ENCODE measurements at places on chromosomes 7 and 10. TPM values are rescaled to one million over a fixed set of nuclear protein-coding genes. Genes with fewer than 3 reads are reported as not detected.

ANXA8 gene
- total RNA-seq = 79.4 TPM

GBX1 gene
- not detected for total RNA-seq

OR13A1 gene
- total RNA-seq = not detected

C10orf143 gene
- total RNA-seq = 0.26 TPM

GRID2IP gene
- 0.26 TPM for total RNA-seq

AGAP9 gene
- 3.7 TPM for total RNA-seq

PNLIPRP3 gene
- total RNA-seq = 53.2 TPM

AASS gene
- total RNA-seq = 12.4 TPM

BLNK gene
- total RNA-seq = 9.2 TPM

GNG11 gene
- 0.38 TPM for total RNA-seq

WAPL gene
- total RNA-seq = 41.9 TPM

MAPK8 gene
- 30.6 TPM for total RNA-seq

DRGX gene
- total RNA-seq = not detected

ABCC2 gene
- total RNA-seq = 0.53 TPM

UTF1 gene
- total RNA-seq = not detected

UCMA gene
- total RNA-seq = not detected

STOX1 gene
- total RNA-seq = not detected

NUTM2B gene
- 0.26 TPM for total RNA-seq

APBB1IP gene
- not detected for total RNA-seq

MAD1L1 gene
- total RNA-seq = 57.4 TPM

CHST12 gene
- total RNA-seq = 0.51 TPM

AOC1 gene
- under 0.01 TPM for total RNA-seq

TEX47 gene
- total RNA-seq = not detected

SLC16A12 gene
- not detected for total RNA-seq

Measured in bronchial epithelial cell (primary cell).